ENCODE measurements at places on chromosomes 5 and 9.

- DNase-seq: peak; percentile 39
These were observed 1.3 kb upstream of the RNU6ATAC start for GRCh38 chr9:134165357-134166315.

DNA sequence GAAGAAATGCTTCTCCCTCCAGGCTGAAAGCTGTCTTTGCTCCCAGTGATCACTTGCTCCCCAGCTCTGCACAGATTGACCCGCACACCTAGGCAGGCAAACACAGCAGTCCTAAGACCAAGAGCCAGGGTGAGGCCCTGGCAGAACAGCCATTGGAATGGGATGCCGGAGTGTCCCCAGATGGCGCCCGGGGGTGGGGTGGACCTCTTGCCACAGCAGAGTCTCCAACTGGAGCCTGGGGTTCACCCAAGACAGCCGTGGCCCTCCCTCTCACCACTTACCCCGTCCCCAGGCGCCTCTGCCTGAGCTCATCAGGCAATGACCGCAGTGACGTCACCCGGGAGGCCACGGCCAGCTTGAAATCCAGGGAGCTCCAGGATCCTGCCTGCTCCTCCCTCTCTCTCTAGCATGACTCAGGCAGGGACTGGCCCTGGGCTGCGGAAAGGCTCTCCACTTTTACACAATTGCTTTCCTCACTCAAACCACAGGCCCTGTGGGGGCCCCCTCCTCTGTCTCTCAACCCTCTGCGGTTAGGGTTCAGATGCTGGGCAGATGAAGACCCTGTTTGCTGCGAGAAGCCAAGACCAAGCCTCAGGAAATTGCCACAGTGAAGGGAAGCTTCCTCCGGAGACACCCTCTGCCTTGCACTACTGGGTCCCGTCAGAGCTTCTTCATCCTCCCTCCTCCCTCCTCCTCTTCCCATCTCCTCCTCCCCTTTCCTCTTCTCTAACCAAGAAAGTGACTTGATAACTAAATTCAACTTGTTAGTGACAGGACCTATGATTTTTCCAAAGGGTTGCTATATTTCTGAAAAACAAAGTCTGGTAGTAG is 24.3 kb upstream of the PTGES start:
- peak; percentile 49 for DNase-seq

DNA sequence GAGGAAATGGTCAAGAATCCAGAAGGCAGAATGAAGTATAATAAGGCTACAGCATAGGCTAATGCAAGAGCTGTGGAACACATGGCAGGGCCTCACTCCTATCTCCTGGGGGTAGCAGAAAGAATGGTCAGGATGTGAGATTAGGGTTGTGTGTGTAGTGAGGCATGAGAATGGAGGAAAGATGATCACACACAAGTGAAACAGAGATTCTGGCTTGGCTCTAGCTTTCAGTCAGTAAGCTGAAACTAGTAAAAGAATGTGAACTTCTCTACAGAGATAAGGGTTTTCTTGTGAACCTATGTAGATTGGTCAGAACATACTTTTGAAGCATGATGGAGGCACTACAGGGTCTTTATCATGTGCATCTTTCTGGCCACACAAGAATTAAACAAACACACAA is 298.8 kb downstream of the ASTN2 start:
- DNase-seq: no peak

DNA sequence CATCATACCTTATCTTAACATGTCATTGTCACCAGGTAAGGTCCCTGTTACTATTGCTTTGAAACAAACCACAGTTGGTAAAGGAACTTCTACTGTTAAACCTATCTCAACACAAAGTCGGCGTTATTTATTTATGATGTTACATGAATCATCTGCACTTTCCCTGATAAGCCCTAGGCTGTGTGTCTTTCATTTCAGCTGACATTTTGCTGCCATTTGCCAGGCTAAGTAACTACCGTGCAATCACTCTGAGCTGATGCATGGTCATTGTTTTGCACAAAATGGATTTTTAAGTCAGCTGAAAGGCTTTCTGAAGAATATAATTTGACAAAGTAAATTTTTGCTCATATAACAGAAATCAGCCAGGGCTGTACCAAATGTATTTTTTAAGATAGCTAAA is 546.5 kb downstream of the ZNF608 start:
- DNase-seq: no peak
